ENCODE measurements at places on chromosomes 12 and 14. TPM values are rescaled to one million over a fixed set of nuclear protein-coding genes. Genes with fewer than 3 reads are reported as not detected.
A peak's percentile ranks its signal among the peaks of the same experiment; 100 is the strongest.

ENDOU gene
- total RNA-seq, result 2.9 TPM

TPH2 gene
- 3.9 TPM for total RNA-seq

AHNAK2 gene
- 59.0 TPM for total RNA-seq

TMEM229B gene
- 1.9 TPM for total RNA-seq

DNA sequence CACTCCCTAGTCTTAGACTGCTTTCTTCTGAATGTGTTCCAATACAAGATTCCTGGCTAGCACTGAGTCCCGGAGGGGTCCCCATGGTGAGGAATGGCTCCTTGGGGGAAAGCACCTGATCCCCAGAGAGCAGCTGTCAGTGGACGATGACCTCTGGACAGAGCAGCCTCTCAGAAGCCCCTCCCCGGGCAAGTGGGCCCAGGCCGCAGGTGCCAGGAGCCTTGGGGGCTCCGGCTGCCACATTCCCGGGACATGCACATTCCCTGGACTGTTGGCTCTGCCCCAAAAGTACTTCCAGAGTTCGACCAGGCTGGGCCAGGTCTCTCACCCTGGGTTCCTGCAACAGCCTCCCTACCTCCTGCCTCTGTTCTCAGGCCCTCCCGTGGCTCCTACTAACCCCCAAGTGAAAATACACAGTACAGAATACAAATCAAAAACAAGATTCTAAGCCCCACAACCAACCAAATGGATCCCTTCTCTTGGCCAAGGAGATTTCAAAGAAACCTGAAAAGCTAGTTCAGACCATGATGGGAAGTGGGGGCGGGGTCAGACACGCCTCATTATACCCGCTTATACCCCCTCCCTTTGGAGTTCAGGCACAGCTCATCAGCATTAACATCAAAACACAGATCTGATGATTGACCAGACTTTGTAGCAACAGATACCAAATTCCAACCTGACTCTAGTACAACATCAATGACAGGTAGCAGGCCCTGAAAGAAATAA lies 23.3 kb upstream of the BTBD6 start:
- peak; percentile 42 for DNase-seq

GRCh38 chr12:16520328-16520727 lies 85.6 kb downstream of the LMO3 start:
- DNase-seq, result no peak

DNA sequence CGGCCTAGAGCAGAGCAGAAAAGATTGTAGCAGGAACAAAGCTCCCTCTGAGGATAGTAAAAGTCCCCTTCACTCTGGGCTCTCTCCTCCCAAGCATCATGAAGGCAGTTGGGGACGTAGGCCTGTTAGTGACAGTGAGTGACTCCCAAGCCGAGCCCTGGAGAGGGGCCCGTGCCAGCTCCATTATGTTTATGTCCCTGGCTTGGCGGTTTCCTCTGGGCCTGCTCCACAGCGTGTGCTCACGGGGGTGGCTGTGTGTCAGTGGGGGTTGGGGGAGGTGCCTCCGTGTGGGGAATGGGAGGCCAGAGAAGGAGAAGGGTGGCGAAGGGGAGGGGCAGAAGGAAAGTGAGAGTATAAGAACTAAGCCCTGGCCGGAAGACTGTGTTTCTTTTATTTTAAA lies 170.0 kb upstream of the VASH1 start:
- DNase-seq, result peak; percentile 20

GRCh38 chr14:76085358-76085757 lies 66.4 kb upstream of the GPATCH2L start:
- DNase-seq, result no peak

DNA sequence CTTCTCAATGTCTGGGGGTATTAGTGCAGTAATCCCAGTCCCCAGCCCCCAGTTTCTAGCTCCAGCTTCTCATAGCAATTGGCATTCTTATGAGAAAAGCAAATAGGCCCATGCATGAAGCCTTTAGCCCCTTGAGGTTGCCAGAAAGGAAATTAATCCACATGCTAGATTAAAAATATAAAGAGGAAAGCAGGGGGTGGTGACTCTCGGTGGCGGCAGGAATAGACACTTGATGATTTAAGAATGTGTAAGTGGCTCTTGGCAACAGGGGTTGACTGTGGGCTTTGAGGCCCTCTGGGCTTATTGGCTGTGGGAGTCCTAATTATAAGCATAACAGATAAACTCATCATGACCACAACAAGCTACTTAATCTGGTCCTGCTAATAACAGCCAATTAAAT lies 1367.3 kb upstream of the FLRT2 start:
- DNase-seq, result no peak

DNA sequence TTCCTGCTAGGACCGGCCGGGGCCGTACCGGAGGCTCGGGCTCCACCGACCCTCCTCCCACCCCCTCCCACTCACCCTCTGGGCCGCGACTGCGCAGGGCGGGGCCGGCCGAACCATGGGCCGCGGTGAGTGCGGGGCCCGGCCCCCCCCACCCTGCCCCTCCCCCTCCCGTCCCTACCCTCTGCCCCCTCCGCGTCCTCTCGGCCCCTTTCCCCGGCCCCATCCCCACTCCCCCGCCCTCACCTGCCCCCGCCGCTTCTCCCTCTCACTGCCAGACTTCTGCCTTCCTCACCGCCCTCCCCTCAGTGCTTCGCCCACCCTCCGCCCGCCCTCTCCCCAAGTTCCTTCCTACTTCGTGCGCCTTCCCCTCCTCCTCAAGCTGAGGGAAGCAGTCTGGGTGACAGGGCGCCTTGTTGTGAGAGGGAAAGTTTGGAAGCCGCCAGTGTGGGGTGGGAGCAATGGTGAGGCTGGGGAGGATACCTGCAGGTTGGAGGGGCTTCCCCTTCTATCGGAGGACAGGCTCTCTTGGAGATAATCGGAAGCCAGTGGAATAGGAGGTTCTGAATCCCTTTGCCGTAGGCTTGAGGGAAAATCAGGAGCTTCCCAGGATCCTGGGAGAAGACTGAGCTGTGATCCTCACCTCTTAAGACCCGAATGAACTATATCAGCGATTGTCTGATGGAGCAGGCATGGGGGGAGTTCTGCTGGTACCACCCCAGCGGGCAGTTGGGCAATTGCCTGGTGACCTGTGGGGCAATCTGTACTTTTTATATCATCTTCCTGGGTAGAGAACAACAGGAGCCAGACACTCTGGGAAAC lies 472 bp downstream of the MBD6 start:
- peak; percentile 90 for DNase-seq

DNA sequence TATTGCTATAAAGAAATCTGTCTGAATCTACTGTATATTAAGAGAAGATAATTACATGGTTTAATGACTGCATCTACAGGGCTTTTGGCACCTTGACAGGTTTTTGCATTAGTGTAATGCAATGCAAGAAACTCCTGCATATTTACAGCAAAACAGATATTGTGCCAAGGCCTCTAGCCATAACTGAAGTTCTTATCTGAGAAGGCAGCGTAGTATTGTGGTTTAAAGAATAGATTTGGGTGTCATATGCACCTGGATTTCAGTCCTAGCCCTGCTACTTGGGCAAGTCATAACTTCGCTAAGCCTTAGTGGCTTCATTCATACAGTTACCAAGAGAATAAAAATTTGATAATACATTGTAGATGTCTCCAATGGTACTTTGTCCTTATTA lies 350.1 kb downstream of the CCDC91 start:
- DNase-seq, result no peak

GRCh38 chr14:68245146-68246073 lies 425.8 kb downstream of the RAD51B start:
- peak; percentile 96 for DNase-seq

- DNase-seq, result no peak
Observed at GRCh38 chr14:67729072-67729885, 27.6 kb downstream of the RDH12 start.

DNA sequence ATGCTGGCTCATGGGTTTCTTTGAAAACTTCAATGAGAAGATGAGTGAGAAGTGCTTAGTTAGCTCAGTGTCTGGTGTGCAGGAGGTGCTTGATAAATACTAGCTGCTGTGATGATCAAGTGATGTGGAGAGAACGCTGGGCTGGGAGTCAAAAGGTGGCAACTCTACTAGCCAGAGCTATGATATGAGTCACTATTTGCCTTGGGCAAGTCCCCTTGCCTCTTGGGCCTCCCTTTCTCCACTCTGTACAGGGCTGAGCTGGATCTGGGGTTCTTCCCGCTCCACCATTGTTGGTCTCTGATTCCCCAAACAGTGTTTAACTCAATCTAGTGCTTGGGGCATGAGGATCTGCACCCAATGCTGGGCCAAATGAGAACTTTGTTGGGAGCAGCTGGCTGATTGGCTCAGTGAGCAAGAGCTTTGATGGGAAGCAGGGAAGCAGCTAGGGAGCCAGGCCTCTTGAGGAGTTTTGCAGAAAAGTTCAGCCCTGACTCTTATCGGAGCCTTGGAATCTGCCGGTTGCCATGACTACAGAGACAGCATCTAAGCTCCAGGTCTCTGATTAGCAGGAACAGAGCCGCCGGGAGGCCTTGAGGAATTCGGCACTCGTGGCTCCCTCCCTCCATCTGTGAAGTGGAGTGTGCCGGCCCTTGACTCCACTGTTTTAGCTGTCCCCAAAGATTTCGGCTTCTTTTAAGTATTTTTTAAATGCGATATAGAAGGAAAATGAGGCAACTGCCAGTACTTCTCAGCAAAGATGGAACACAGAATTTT lies 82.1 kb upstream of the HSPB8 start:
- peak; percentile 93 for DNase-seq

GRCh38 chr14:104321802-104322130 lies 183.4 kb downstream of the KIF26A start:
- DNase-seq, result no peak

DNA sequence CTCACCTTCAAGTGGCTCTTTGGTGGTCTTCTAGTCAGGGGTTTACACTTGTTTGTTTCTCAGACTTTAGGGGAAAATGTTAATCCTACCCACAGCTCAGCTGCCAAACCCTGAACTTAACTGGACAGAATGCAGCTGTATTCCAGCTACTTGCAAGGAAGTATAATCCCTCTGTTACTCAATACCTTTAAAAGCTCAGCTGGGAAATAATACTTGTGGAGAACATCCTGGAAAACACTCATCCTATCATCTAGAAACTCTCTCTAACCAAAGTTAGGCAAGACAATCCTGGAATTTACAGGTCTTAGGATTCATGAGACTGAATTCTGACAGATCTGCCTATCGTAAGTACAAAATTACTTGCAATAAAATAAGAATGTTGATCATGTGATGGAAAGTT lies 404.1 kb downstream of the ADAMTS20 start:
- DNase-seq, result peak; percentile 75

- no peak for DNase-seq
Observed at GRCh38 chr14:58566979-58567378, 70.8 kb upstream of the DACT1 start.

- DNase-seq, result no peak
Observed at GRCh38 chr14:66939409-66939808, 249.8 kb upstream of the GARIN2 start.

GRCh38 chr14:86450085-86450484 lies 920.1 kb downstream of the FLRT2 start:
- DNase-seq, result peak; percentile 18

DNA sequence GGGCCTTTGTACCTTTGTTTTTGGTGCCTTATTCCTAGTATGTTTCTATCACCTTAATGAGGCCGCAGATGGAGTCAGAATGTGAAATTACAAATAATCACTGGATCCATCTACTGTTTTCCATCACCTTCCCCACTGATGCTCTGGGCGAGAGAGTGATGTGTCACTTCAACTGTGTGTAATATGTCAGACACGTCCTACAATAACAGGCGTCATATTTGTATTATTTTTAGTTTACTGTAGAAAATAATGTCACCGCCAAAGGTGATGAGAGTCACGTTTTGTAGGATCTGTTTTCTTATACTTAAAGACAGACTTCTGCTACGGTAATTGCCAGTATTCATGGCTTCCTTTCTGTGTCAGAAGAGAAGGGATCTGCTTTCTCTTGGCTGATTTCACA lies 22.4 kb upstream of the P2RX4 start:
- DNase-seq, result no peak

DNA sequence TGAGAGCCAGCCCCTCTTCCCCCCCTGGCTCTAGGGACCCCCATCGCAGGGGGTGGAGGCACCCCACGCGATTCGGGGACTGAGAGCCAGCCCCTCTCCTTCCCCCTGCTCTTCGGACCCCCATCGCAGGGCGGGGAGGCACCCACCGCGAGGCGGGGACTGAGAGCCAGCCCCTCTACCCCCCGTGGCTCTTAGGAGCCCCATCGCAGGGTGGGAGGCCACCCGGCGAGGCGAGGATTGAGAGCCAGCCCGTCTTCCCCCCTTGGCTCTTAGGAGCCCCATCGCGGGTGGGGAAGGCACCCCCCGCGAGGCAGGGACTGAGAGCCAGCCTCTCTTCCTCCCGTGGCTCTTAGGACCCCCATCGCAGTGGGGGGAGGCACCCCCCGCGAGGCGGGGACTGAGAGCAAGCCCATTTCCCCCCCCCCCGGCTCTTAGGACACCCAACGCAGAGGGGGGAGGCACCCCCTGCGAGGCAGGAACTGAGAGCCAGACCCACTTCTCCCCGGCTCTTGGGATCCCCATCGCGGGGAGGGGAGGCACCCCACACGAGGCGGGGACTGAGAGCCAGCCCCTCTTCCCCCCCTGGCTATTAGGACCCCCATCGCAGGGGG lies 45.6 kb downstream of the DDX11 start:
- DNase-seq, result no peak

DNA sequence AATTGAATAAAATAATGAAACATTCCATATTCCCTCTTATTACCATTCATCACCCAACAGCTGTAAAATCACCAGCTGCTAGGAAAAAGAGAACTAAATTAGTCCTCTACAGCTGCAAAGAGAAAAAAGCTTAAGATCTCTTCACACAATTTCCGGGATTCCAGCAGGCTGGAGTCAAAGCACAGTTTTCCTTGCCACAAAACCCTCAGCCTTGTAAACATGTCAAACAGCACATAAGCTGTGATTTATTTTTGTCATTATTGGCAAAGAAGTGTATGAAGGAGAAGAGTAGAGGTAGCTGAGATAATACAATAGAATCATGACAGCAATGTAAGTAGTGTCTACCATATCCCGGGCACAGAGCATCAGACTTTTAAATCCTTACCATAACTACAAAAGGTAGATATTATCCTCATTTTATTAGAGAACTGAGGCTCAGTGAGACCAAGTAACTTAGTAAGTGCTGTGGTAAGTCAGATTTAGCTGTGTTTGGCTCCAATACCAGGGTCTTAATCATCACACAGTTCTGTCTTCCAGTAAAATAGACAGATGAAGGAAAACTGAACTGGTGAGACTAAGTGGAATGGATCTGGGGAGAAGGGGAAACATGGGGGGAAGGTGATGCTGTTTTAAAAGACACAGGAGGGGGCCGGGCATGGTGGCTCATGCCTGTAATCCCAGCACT lies 57.3 kb downstream of the NTN4 start:
- DNase-seq, result peak; percentile 74

DNA sequence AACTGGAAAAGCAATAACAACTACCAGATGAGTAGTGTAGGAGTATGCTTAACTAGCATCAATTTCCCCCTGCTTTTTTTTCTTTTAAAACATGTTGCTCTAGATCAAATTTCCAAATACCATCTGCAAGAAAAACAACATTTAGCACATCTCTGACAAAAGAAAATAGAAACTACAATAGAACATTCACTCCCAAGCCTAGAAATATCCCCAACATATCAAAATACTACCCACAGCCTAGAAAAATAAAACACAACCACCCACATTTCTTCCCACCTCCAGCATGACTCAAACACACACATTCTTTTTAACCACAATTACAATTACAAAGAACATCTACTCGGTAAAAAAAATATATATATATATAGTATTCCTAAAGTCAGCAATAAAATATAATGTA lies 120.0 kb downstream of the PPFIA2 start:
- DNase-seq, result no peak

GRCh38 chr12:76478045-76478444 lies 81.5 kb downstream of the OSBPL8 start:
- no peak for DNase-seq

GRCh38 chr14:104932676-104933631 lies 8.3 kb downstream of the PLD4 start:
- peak; percentile 89 for DNase-seq

All from umbilical cord (tissue), 2 donors.